ENCODE measurements at places on chromosomes 13 and 19.

- peaks cover 39% of the 10 kb centered on the region for H3K4me1 ChIP-seq
- peak; percentile 47 for DNase-seq
- no peaks in the 10 kb centered on the region for H3K36me3 ChIP-seq
- no peaks in the 10 kb centered on the region for H3K27me3 ChIP-seq
- no peak overlapping the region for H3K27ac ChIP-seq
- H3K4me3 ChIP-seq = no peak overlapping the region
Measured at GRCh38 chr13:48493066-48493765, 39.7 kb downstream of the RCBTB2 start.

DNA sequence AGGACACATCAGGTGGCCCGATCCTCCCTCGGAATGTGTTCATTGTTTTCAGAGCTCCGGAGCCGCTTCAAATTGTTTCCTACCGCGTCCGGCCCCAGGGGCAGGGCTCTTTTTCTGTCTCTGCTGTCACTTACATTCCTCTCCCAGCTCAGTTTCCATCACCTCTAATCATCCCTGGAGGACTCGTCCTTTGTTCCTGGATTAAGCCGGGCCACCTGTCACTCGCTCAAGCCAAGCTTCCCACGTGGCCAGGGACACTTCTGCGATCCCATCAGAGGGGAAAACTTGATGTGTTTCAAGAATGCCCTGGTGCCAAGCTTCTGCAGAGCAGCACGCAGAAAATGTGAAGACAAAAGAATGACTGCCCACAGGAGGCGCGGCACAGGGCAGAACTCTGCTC, 13.5 kb downstream of the IL17D start:
- no peak for DNase-seq
- H3K4me3 ChIP-seq = no peak overlapping the region
- H3K36me3 ChIP-seq = no peaks in the 10 kb centered on the region
- H3K4me1 ChIP-seq = peaks cover 7% of the 10 kb centered on the region

DNA sequence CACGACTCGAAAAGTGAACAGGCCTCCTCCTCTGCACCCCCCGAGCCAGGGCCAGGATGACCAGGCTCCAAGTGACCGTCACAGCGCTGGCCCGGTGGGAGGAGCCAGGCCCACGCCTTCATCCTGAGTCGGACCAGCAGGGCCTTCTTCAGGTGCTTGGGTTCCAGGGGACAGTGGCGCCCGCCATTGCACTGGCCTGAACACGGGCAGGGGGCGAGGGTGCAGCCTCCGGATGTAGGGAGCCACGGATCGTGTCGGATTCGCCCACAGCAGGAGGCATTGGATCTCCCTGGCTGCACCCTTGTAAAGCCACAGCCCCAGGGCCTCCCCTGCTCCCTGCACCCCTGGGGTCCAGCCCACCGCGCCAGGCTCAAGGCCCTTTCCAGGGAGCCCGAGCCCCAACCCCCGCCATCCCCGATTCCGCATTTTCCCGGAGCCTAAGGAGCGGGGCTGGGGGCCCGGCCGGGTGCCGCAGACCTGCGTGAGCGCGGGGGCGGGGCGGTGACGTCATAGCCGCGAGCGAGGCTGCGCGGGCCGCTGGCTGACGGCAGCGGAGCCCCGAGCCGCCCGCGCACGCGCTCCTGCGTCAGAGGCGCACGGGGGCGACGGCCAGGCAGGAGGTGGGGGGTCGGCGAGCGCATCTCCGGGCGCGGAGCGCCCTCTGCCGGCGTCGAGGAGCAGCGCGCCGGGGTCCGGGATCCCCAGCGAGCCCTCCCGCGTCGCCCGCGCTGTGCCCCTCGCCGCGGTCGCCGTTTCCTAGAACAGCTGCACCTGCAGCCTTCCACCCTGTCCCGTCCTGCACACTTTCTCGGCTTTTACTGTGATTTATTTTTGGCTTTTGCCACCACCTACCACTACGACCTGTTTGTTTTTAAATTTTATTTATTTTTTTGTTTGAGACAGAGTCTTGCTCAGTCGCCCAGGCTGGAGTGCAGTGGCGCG, 1.5 kb upstream of the ATP5F1D start:
- DNase-seq = peak; percentile 94
- no peak overlapping the region for H3K27ac ChIP-seq
- peaks cover 37% of the 10 kb centered on the region for H3K4me1 ChIP-seq
- no peaks in the 10 kb centered on the region for H3K36me3 ChIP-seq
- H3K27me3 ChIP-seq = peaks cover 9% of the 10 kb centered on the region
- no peak overlapping the region for H3K4me3 ChIP-seq

GRCh38 chr19:38506723-38507550, 73.4 kb downstream of the RYR1 start:
- H3K36me3 ChIP-seq = no peaks in the 10 kb centered on the region
- no peak overlapping the region for H3K27ac ChIP-seq
- H3K4me3 ChIP-seq = no peak overlapping the region
- H3K27me3 ChIP-seq = no peaks in the 10 kb centered on the region
- DNase-seq = peak; percentile 96

GRCh38 chr19:45172611-45173208, 5.3 kb downstream of the TRAPPC6A start:
- H3K4me1 ChIP-seq = peaks cover 53% of the 10 kb centered on the region
- H3K27me3 ChIP-seq = no peaks in the 10 kb centered on the region
- no peak for DNase-seq
- no peaks in the 10 kb centered on the region for H3K36me3 ChIP-seq

DNA sequence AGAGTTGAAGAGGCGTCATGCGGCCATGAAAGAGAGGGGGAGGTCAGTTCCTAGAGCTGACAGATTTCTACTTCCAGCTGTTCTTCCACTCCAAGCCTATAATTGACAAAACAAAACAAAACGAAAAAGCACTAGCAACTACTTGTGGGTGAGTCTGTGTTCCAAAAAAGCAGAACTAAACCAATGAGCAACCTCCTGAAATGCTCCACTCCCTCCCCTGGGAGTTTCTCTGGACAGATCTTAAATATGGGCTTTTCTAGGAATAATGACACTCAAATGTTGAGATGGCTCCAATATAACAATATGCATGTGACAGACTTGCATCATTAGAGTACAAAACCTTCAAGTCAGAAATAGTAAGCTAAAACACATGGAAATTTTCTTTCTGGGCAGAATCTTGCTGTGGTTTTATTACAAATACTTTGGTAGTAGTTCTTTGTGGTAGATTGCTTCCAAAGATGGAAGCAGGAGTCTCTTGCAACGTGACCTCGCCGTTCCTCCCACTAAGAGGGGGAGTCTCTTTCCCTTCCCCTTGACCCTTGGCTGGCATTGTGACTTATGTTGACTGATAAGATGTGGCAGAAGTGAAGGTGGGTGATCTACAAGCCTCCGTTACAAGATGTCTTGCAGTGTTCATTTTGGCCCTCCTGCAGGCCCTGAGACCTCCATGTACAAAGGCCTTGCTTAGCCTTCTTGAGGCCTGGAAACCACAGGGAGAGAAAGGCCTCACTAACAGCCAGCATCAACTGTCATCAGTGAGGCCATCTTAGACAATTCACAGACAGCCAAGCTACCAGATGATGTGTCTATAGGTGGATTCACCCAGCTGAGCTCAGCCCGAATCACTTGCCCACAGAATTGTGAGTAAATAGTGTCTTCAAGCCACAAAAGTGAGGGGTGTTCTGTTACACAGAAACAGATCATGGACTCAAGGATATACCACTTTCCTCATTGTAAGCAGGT, 173.1 kb upstream of the RFC3 start:
- H3K4me1 ChIP-seq = peaks cover 46% of the 10 kb centered on the region
- no peak overlapping the region for H3K4me3 ChIP-seq
- no peaks in the 10 kb centered on the region for H3K27me3 ChIP-seq
- DNase-seq = peak; percentile 48
- peak overlapping the region; percentile 14 for H3K27ac ChIP-seq

All from activated CD4-positive, alpha-beta memory T cell treated with anti-CD3 and anti-CD28 coated beads for 36 hours (primary cell).